ENCODE measurements at places on chromosomes 12 and 14. TPM values are rescaled to one million over a fixed set of nuclear protein-coding genes. Genes with fewer than 3 reads are reported as not detected.

GRCh38 chr12:67818459-67818903, 169.9 kb downstream of the DYRK2 start:
- peaks cover 4% of the 10 kb centered on the region for H3K4me1 ChIP-seq
- H3K27me3 ChIP-seq = no peaks in the 10 kb centered on the region
- no peak overlapping the region for H3K27ac ChIP-seq
- H3K36me3 ChIP-seq = peaks cover 29% of the 10 kb centered on the region

DNA sequence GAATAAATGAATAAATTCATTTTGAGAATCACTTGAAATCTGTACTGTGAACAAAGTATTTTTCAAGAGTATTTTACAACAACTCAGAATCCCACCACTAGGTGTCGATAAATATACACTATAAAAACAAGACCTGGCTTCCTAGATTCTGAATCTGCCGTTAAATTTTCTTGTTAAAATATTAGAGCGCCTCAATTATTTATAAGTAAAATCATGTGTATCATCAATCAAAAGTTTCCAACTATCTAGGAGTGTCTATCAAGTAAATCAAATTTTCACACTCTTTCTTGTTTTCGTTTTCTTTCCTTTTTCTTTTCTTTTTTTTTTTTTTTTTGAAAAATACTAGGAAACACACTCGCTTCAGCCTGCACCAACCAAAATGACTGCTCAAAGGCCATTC, 179.2 kb upstream of the DCN start:
- peak; percentile 43 for DNase-seq
- H3K27ac ChIP-seq = no peak overlapping the region
- peaks cover 12% of the 10 kb centered on the region for H3K4me1 ChIP-seq
- H3K36me3 ChIP-seq = no peaks in the 10 kb centered on the region
- peaks cover 4% of the 10 kb centered on the region for H3K27me3 ChIP-seq
- no peak overlapping the region for H3K4me3 ChIP-seq

- H3K4me3 ChIP-seq = peak overlapping the region; percentile 93
- peaks cover 3% of the 10 kb centered on the region for H3K27me3 ChIP-seq
- peaks cover 64% of the 10 kb centered on the region for H3K4me1 ChIP-seq
- peak overlapping the region; percentile 88 for H3K27ac ChIP-seq
Observed at GRCh38 chr14:55129428-55130195, 560 bp downstream of the LGALS3 start.

DNA sequence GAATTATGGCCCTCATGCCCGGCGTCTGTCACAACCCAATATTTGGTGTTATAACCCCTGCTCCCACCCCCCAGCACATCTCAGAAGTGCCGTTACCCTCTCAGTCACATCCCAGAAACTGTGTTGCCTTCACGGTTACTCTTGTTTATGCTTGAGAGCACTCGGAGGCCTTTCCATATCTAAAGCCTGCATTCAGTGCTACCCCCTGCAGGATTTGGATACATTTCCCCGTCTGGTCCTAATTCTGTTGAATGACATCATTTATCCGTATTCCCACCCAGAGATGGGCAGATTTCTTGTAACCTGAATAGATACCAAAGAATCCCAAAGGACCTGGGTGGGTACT, 19.1 kb upstream of the FOS start:
- peak; percentile 60 for DNase-seq
- peak overlapping the region; percentile 98 for H3K4me3 ChIP-seq
- no peaks in the 10 kb centered on the region for H3K36me3 ChIP-seq
- H3K27me3 ChIP-seq = peaks cover 10% of the 10 kb centered on the region
- peak overlapping the region; percentile 100 for H3K27ac ChIP-seq

DNA sequence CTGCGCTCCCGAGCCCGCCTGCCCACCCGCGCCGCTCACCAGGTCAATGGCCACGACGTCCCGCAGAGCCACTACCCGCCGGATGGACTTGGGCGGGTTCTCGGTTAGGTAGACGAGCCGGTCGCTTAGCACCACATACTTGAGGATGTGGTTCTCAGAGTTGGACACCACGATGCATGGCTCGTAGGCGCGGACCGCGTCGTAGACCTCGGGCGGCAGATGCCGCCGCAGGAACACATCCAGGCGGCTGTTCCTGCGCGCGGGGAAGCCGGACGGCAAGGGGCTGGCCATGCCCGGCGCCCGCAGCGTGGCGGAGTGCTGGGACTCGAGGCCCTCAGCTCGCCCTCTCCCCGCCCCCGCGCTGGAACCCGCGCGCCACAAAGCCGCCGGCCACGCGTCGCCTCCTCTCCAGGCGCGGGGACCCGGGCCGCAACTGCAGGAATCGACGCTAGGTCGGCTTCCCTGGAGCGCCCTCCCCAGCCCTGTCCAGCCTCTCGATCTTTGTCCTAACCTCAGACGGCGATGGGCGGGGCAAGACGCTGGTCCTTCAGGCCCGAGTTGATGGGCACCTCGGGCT, at the start of gene C12orf56:
TSS of gene C12orf56 (minus strand) at position 484 of the 577 bp plus-strand sequence. CDS start at position 291, 193 bp downstream.
- peaks cover 2% of the 10 kb centered on the region for H3K27me3 ChIP-seq
- H3K4me1 ChIP-seq = peaks cover 21% of the 10 kb centered on the region
- no peaks in the 10 kb centered on the region for H3K36me3 ChIP-seq
- DNase-seq = no peak
- peak within 1 kb of the TSS; percentile 81 for H3K4me3 ChIP-seq

GRCh38 chr14:97827746-97828145, 1030.6 kb downstream of the VRK1 start:
- no peak overlapping the region for H3K27ac ChIP-seq
- H3K4me1 ChIP-seq = no peaks in the 10 kb centered on the region
- H3K27me3 ChIP-seq = no peaks in the 10 kb centered on the region
- no peak for DNase-seq
- peaks cover 6% of the 10 kb centered on the region for H3K36me3 ChIP-seq
- H3K4me3 ChIP-seq = no peak overlapping the region

DNA sequence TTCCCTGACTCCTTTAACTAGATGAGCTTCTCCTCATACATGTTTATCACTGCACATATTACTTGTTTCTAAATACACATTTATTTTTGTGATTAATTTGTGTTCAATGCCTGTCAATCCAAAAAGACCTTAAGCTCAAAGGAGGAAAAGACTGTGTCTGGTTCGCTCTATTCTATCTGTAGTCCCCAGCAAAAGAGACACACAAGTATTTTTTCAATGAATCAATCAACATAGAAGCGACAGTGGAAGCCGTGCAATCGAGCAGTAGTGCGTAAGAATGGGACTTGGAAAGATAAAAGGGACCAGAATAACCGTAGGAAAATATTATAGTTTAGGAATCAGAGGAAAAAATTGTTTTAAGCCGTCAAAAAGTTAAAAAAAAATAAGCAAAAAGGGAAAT, 951 bp downstream of the WDHD1 start:
- H3K36me3 ChIP-seq = peaks cover 3% of the 10 kb centered on the region
- H3K27ac ChIP-seq = peak overlapping the region; percentile 94
- H3K27me3 ChIP-seq = peaks cover 1% of the 10 kb centered on the region
- peak overlapping the region; percentile 95 for H3K4me3 ChIP-seq

Gene PZP
- not detected for total RNA-seq

Gene SAMD15
- total RNA-seq = 2.9 TPM

Gene SLCO1B3
- not detected for total RNA-seq

Gene FGF23
- total RNA-seq = not detected

Measured in HFFc6 (cell line).